AG09309 (cell line): ENCODE measurements at places on chromosomes 5 and 9.
A peak's percentile ranks its signal among the peaks of the same experiment; 100 is the strongest.

DNA sequence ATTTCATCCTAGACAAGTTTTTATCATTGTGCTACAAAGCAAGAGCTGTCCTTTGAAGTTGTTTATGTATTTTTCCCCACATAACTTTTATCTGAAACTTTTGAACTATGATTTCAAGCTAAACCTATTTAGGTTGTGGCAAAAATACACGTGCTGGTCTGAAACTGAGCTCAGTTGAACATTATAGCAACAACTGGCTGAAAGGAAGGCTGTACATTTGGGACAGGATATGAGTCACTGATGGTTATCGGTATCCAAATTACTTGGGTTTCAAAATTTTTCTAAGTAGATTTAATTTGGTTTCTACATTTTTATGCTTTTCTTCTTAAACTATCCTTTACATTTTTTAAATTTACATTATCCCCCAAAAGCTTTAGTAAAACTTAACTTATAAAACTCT lies 627.3 kb upstream of the NUDT12 start:
- peak; percentile 16 for DNase-seq

- no peak for DNase-seq
Observed at GRCh38 chr9:129584136-129584535, 36.8 kb downstream of the C9orf50 start.

- DNase-seq = no peak
Observed at GRCh38 chr5:178425621-178426068, 164.5 kb downstream of the COL23A1 start.

DNA sequence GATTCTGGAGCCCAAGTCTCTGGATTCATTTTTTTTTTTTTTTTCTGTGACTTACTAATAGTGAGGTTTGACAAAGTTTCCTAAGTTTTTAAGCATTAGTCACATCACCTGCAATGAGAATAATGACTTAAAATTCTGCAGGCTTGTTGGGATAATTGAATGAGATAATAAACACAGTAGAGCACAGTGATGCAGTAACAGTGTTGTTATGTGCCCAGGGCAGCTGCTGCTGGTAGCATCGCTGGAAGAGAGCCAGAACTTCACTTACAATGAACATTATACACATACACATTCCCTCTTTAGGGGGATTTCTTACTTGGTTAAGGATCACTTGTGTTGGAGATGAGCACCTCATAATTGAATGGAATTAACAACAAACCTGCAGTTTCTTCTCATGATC lies 78.9 kb downstream of the ALDH7A1 start:
- DNase-seq = no peak

GRCh38 chr9:3457175-3457574 lies 68.6 kb downstream of the RFX3 start:
- no peak for DNase-seq

- no peak for DNase-seq
Observed at GRCh38 chr9:113876151-113876992, at the start of gene ZNF618. Gene ZNF618 (plus strand): TSS chr9:113876309. CDS start chr9:113876381, 72 bp downstream.

- DNase-seq = no peak
Observed at GRCh38 chr5:155104441-155104840, 90.9 kb downstream of the KIF4B start.

- DNase-seq = no peak
Observed at GRCh38 chr9:522658-523057, 308.0 kb downstream of the DOCK8 start.

- peak; percentile 3 for DNase-seq
Observed at GRCh38 chr5:114192108-114192507, 169.8 kb upstream of the KCNN2 start.

DNA sequence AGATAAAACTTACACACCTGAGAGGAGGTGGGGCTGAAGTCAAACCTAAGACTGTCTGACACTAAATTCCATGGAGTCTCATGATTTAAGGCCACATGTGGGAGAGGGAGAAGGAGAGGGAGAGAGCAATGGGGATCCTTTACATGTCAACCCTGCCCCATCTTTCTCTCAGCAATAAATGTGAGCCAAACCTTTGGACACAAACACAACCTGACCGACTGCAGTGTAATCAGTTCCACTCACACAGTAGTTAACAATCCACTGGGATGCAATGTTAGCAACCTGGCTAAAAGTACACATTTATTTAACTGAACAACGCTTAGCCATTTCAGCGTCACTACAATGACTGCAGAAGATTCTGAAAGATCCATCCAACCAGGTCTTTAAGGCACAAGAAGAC lies 273.0 kb downstream of the GLIS3 start:
- no peak for DNase-seq

- no peak for DNase-seq
Observed at GRCh38 chr5:9362600-9362999, 183.3 kb downstream of the SEMA5A start.

GRCh38 chr9:111030492-111030891 lies 7.8 kb downstream of the LPAR1 start:
- DNase-seq = no peak

GRCh38 chr9:124437086-124437485 lies 13.2 kb upstream of the ADGRD2 start:
- DNase-seq = no peak

- DNase-seq = no peak
Observed at GRCh38 chr9:27414220-27414761, 109.8 kb upstream of the IFNK start.

GRCh38 chr9:130368631-130369103 lies 76.1 kb upstream of the ASS1 start:
- no peak for DNase-seq

DNA sequence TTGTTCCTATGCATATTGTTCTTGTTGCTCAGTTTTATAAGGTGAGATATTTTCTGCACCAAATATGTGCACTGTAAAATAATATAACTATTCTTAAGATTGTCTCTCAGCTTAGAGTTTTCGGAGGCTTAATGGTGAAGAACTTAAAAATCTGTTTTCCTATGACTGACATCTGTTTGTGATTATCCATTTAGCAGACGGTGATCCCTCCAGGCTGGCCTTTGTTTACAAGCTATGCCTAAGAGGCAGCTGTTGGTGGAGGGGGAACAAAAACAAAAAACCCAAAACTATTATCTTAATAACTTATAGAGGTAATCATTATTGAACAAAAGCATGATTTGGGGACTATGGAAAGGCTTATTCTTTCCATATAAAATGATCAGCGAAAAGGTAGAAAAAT lies 658 bp downstream of the PDCD1LG2 start:
- DNase-seq = no peak

DNA sequence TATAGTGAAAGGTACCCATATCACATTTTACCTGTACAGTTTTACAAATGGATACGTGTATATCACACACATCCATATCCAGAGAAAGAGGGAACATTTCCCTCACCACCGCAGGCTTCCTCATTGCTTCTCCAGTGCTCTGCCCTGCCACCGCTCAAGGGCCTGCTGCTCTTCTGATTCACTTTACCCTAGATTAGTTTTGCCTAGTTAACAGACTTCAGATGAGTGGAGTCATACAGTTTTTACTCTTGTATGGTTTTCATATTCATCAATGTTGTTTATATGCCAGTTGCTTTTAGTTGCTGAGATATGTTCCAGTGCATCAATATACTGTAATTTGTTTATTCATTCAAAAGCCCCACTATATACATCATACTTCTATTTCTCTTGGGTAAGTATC lies 53.9 kb upstream of the POMT1 start:
- DNase-seq = no peak

- DNase-seq = no peak
Observed at GRCh38 chr5:65776441-65777141, 54.6 kb downstream of the NLN start.

GRCh38 chr5:125281667-125282066 lies 535.2 kb upstream of the ZNF608 start:
- no peak for DNase-seq

GRCh38 chr9:110282018-110282738 lies 25.9 kb upstream of the TXN start:
- no peak for DNase-seq

DNA sequence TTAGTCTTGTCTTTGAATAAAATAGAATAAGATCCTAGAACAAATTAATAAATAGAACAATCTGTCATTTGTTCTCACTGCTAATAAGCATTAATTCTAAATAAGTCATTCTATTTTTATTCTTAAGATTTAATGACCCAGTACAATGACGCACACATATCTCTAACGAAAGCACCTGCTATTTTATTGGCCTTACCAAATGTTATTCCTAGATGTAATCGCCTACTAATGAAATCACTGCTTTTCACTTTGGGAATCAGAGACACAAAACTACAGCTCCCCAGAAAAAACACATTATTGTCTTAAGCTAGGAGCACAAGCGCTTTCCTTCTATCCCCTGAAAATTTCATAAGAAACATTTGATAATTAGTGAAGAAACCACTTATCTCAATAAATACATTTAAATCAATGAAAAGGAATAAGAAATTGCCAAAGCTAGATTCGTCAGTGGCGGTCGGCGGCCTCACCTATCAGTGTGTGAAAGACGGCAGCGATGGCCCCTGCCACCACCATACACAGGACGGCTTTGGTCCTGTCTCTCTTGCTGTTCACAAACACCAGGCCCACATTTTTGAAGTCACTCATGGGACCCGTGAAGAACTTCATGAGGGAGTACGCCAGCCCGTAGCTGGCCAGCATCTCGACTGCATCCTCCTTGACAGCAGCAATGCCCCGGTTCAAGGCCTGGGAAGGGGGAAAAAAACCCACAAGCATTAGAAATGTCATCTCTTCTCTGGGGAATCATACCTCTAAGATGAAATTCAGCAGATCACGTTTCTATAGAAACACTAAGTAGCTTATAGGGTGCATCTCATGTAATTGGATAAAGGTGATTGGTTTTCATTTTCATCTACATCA lies 102.8 kb downstream of the ANKH start:
- no peak for DNase-seq

- no peak for DNase-seq
Observed at GRCh38 chr5:150487199-150488061, 20.5 kb upstream of the NDST1 start.

- DNase-seq = no peak
Observed at GRCh38 chr5:10520706-10521105, 43.2 kb upstream of the ANKRD33B start.

DNA sequence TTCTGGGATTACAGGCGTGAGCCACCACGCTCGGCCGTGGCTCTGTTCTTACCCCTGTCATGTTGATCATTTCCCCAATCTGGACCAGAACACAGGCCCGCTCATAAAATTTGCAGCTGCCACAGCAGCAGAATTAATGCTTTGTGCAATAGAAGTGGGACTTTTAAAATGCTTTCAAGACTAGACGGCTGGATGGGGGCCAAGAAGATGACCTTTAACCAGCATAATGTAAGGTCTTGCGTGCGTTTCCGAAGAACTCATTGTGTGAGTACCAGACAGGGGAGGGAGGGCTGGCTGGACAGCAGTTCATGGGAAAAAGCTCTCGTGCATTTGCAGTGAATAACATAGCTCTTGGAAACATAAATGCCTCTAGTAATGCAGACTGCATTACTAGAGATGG lies 3.5 kb upstream of the WDR38 start:
- peak; percentile 71 for DNase-seq

- DNase-seq = no peak
Observed at GRCh38 chr5:151230048-151230680, 6.3 kb upstream of the CCDC69 start.

GRCh38 chr9:129876815-129877214 lies 41.6 kb downstream of the USP20 start:
- DNase-seq = no peak

DNA sequence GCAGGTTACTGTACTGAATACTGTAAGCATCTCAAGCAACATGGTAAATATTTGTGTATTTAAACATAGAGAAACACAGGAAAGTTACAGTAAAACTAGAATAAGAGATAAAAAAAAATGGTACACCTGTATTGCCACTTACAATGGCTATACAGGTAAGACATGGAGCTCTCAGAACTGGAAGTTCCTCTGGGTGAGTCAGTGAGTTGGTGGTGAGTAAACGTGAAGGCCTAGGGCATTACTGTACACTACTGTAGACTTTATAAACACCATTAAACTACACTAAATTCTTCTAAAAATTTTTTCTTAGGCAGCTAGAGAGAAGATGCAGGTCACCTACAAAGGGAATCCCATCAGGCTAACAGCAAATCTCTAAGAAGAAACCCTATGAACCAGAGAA lies 872.9 kb downstream of the TAF11L14 start:
- no peak for DNase-seq

DNA sequence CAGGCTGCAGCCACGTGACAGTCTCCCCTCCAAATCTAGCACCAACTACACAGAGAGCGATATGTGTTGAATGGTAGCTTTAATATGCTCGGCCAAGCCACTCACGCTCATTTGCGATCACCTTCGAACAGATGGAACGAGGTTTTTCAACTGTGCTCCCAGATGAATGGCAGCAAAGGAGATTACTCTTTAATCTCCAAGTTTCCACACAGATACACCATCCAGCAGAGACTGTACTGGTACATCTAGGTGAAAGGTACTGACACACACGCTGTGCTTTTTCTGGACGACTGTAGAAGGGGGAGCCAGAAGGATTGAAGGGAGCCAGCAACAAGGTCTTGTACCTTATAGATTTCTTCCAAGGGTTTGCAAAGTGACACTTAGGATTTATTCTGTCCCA lies 263.9 kb downstream of the NR3C1 start:
- DNase-seq = no peak

- DNase-seq = no peak
Observed at GRCh38 chr5:96227957-96228356, 205.1 kb downstream of the PCSK1 start.

GRCh38 chr5:170860818-170861666 lies 776 bp upstream of the RANBP17 start:
- no peak for DNase-seq

- DNase-seq = no peak
Observed at GRCh38 chr5:78899922-78900362, 85.2 kb downstream of the ARSB start.

DNA sequence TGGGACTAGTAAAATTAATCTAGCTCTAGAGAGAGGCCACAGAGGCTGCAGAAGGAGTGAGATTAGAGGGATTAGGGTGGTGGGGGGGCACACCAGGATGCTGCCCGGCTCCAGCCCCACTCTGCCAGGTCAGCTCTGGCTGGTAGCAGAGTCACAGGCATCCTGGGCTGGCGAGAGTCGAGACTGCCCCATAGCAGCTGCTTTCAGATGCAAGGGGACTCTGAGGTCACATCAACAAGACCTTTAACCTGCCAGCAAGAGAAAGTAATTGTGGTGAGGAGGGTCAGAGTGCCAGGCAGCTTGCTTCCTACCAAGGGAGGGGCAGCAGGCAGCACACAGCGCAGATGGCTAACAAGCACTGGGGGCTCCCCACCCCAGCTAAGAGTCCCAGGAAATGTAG lies 7.5 kb downstream of the EPB41L4B start:
- DNase-seq = no peak

DNA sequence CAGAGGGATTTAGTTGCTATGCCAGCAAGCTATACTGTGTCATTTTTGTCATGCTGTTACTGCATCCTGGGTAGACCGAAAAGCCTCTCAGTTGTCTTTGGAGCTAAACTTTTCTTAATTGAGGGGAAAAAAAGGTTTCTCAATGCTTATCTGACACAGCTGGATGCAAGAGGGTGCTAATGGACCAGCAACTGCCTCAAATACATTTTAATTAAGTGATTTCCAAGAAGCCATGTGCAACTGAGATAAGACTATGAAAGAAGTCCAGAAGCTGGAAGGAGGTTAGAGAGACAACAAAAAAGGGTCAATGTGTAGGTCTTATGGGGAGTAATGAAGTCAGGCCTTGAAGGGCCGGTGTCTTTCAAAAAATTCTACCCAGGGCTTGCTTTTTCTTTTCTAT lies 465.7 kb upstream of the DMAC1 start:
- DNase-seq = no peak

GRCh38 chr9:109060191-109060590 lies 46.9 kb upstream of the CTNNAL1 start:
- DNase-seq = no peak
